ENCODE measurements at places on chromosomes 2 and 18.

- DNase-seq, result no peak
Measured at GRCh38 chr2:136207665-136208064, 89.7 kb upstream of the CXCR4 start.

- no peak for DNase-seq
Measured at GRCh38 chr18:5894611-5895298, 567 bp downstream of the TMEM200C start.

GRCh38 chr2:157325786-157326185, at the start of gene ERMN:
ERMN (minus strand) TSS chr2:157325824; CDS start chr2:157325642, 182 bp downstream.
- DNase-seq, result no peak

- no peak for DNase-seq
Measured at GRCh38 chr18:63972002-63972376, 2.1 kb downstream of the SERPINB8 start.

GRCh38 chr2:235820571-235820970, 326.7 kb downstream of the AGAP1 start:
- DNase-seq, result peak; percentile 29

- DNase-seq, result no peak
Measured at GRCh38 chr18:3524706-3525105, 74.7 kb downstream of the TGIF1 start.

DNA sequence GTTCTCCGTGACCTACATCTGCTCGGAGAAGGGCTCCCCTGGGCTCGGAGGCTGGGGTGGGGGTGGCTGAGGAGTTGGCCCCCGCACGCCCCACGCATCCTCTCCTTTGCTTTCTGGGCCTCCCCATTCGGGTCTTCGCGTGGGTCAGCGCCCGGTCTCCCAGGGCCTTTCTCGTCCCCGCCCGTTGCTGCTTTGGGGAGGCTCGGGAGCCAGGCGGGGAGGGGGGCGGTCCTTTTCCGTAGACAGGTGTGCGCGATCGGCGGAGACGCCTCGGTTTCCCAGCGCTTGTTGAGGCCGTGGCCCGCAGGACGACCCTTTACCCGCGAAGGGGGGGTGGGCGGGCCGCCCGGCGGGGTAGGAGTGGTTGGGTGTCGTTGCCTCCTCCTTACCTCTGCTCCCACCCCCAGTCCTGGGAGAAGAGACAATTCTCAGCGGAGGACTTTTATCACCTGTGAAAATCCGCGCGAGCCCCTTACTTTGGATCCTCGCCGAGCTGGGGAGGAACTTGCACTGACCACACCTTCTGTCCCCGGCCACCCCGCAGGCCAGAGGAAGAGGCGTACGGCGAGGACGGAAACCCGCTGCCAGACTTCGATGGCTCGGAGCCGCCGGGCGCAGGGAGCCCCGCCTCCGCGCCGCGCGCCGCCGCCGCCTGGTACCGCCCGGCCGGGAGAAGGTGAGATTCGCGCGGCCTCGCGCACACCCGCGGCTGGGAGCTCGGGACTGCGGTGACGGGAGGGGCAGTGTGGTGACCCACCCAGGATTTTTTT, 2.6 kb downstream of the ADCYAP1 start:
- DNase-seq, result no peak

DNA sequence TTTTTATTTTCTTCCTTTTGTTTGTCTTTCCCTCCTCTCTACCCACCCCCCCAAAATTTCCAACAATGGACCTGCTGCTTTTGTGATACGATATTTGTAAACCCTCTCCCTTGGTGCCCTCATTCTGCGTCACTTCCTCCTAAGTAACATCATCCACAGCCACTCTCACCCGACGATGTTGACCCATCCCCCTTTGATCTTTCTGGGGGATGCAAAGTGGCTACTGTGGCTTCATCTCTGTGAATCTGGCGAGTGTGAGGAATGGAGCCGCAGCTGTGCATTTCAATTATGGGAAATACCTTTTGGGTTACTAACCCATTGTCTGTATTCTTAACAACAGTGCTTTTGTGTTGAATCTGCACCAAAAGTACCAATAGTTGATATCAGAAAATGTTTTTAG, 19.4 kb downstream of the ANTXR1 start:
- DNase-seq, result no peak

DNA sequence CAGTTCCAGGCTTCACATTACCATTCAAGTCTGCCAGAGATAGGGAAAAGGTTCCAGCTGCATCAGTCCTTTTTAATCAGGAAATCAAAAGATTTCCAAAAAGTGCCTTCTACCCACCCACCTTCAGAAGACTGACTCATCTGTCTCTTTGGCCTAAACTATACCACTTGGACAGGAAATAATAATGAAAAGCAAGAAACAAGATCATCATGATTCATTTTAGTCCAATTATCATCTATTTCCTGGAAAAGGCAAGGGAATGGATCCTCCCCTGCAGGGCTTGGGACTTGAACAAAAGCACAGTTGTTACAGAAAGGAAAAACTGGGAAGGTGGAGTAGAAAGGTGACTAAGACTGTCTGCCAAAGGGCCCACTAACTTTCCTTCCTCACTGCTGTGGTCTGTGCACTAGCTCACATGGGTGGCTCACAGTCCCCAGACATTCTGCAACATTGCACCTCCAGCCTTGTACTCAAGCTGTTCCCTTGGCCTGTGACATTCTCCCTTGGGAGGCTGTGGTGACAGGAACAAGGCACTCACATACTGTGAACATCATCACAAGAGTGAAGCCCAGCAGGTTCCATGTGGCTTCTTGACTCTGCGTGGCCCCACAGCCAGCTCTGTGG, 75.3 kb downstream of the VSNL1 start:
- peak; percentile 85 for DNase-seq

GRCh38 chr18:77601567-77601966, 351.9 kb downstream of the GALR1 start:
- no peak for DNase-seq

- DNase-seq, result no peak
Measured at GRCh38 chr2:25293958-25294562, 47.7 kb downstream of the DNMT3A start.

GRCh38 chr2:132884292-132884691, 214.3 kb upstream of the LYPD1 start:
- no peak for DNase-seq

DNA sequence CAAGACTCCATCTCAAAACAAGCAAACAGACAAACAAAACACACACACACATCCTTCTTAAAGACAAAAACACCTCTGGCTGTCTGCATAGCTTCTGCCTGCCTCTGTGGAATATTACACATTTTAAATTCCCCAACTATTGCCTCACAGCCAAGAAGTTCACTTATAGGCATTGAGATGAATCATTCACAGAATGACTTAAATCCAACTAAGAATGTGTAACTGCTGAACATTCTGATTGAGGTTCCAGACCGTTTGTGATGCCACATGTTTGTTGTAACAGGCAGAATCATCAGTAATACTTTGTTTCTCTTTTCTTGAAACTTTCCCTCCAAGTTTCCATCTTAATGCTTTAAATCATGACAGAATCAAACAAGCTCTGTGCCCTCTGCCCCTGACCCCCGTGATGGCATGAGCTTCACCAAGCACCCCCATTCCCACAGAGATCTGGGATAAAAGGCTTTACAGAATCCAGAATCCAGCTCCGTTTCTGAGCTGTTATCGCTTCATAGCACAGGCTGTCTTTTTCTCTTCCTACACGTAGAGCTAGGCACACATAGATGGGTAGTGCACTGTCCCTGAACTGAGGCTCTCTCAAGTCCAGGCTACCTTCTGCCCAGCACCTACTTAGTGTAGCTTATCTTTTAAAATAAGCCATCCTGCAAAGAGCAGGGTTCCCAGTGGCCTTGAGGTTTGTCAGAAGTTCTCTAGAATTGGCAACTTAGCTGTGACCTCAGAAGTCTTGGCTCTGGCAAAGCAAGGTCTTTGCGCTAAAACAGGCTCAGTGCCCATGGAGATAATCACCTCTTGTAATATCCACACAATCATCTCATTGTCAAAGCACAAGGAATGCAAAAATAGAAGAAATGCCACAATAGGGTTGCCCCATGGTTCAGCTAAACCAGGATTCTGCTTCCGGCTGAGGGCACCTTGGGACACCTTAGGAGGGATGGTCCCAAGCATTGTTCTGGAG, 32.9 kb downstream of the EPAS1 start:
- peak; percentile 85 for DNase-seq

DNA sequence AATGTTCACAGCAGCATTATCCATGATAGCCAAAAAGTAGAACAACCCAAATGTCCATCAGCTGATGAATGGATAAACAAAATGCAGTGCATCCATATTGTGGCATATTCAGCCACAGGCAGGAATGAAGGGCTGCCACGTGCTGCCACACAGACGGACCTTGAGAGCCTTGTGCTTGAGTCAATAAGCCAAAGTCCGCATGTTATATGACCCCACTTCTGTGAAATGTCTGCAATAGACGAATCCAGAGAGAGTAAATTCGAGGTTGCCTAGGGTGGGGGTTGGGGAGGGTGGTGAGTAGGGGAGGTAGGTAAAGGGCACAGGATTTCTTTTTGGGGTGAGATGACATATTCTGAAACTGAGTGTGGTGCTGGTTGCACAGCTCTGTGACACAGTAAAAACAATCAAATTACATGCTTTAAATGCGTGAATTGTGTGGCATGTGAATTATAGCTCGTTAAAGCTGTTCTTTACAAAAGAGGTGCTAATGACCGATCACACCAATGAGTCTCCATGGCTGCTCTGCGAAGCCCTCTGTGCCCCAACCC, 38.9 kb upstream of the LDLRAD4 start:
- DNase-seq, result no peak

DNA sequence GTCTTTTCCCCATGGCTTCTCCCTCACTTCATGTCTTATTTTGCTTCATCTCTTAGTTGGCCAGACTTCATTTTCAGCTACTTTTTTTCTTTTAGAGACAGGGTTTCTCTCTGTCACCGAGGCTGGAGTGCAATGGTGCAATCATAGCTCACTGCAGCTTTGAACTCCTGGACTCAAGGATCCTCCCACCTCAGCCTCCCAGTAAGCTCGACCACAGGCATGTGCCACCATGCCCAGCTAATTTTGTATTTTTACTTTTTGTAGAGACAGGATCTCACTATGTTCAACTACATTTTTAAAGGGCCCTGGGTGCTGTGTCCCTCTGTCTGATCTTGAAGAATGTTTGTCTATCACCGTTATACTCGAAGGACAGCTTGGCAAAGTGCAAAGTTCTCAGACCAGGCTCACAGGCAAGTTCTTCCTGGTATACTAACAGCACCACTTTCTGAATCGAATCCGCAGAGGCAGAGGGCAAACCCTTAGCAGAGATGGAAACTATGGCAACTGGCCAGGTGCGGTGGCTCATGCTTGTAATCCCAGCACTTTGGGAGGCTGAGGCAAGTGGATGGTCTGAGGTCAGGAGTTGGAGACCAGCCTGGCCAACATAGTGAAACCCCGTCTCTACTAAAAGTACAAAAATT, 60.9 kb downstream of the SOWAHC start:
- DNase-seq, result no peak

DNA sequence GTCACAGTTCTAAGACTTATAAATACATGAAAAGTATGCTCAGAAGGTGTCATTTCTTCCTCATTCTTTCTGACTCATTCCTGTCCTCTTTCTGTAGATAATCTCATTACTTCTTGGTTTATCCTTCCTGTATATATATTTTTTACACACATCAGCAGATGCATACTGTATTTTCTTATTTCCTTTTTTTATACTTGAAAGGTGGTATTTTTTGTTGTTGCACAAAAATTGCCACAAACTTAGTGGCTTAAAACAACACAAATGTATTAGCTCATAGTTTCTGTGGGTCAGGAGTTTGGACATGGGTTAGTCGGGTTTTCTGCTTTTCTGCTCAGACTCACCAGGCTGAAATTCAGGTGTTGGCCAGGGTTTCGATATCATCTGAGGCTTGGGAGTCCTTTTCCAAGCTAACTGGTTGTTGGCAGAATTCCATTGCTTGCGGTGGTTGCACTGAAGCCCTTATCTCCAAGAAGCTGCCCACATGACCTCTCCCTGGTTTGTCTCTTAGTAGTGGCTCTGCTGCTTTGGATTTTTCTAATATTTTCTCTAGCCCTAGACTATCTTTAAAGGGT, 162.6 kb downstream of the FMNL2 start:
- DNase-seq, result peak; percentile 93

GRCh38 chr2:145203891-145204290, 684.0 kb upstream of the ZEB2 start:
- DNase-seq, result no peak

DNA sequence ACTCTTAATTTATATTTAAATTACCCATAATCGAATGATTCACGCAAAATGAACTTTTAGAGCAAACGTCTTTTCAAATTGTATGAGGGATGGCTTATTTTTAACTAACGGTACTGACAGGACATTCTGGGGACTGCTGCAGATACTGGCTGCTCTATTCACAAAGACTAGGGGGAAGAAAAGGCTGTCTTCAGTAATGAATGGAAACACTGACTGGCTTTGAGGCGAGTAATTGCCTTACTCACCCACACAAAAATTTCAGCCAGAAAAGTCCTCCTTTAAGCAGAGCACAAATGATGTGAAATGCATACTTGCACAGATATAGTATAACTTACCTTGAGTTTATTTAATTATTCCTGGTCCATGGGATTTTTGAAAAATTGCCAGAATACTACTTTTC, 852.6 kb downstream of the DPP10 start:
- no peak for DNase-seq

DNA sequence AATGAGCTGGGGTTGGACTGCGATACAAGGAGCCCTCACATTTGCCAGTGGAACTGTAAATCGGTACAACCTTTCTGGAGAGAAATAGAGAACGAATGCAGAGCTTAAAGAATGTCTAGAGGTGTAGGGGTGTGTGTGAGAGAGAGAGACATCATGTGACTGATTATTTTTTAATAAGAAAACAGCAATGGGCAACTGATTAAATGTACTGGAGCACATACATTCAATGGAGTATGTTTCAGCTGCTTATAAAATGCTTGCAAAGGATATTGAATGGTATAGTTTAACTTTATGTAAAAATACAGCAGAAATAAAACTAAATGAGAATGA, 391 bp upstream of the TMEM17 start:
- DNase-seq, result no peak

DNA sequence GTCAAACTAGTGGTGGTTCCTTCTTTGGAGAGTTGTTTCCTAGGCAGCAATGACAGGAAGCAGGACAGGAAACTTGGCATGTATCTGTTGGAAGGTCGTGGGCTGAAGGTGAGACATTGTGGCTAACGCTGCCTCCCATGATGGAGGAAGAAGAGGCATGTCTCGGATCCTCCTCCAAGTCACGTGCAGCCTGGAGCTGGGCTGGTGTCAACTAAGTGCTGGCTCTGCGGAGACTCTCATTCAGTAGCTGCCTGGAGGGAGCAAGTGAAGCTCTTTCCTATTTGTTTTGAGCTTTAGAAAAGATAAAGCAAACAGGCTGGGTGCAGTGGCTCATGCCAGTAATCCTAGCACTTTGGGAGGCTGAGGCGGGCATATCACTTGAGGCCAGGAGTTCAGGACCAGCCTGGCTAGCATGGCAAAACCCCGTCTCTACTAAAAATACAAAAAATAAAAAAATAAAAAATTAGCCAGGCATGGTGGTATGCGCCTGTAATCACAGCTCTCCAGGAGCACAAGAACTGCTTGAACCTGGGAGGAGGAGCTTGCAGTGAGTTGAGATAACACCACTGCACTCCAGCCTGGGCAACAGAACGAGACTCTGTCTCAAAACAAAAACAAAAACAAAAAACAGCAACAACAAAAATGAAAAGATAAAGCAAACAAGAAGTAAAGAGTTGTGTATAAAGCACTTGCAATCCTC, 28.2 kb upstream of the INO80C start:
- DNase-seq, result no peak

Measured in fibroblast of the aortic adventitia (primary cell).